NCI-H748 treated with DMSO at 0.1 percent for 48 hours (cell line): ENCODE measurements at places on chromosomes 1 and 21.

- no peak for DNase-seq
These were observed 29.9 kb upstream of the IGSF21 start for GRCh38 chr1:18077657-18078215.

DNA sequence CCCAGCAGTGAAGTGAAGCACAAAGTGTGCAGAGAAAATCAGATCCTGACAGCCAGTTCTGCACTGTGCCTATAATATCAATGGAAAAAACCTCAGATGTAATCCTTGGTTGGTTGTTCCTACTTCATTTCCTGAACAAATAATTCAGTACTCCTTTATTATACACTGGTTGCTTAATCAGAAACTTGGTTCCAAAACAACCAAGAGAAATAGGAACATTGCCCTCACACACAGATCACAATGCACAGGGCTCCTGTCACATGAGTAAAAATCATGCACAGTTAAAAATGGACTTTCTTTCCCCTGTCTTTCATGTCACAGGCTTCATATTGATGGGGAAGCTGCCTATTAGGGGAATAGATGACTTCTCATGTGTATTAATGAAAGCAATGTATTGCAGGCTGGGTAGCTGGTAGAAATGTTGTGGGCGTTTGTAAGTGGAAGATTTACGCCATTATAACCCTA, 9.7 kb downstream of the DNASE2B start:
- DNase-seq, result no peak

GRCh38 chr1:52506349-52506748, 46.5 kb downstream of the TUT4 start:
- DNase-seq, result no peak

DNA sequence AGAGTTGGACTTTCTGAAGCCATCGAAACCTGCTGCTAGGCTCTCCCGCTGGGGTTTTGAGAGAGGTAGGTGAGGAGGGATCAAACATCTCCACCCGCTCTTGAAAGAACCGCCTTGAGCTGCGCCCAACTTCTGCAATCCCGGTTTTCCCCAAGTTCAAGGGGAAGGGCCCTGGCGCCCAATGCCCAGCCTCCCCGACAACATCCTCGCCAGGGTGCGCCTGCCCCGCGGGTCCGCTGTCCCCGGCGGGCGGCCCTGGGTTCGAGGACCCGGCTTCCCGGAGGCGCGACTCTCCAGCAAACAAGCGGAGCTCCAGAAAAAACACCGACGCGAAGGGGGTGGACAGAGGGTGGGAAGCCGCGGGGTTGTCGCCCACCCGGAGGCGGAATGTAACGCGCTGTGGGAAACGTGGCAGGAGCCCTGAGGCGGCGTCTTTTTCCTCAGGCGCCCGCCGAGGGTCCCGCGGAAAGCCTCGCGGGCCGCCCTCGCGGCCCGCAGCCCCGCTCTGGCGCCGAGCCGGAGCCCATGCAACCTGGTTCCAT, 607 bp downstream of the BTG3 start:
- no peak for DNase-seq
